Activated B cell treated with CpG ODN at 0.5 μM for 24 hours (primary cell): ENCODE measurements at places on chromosomes 2 and 18. TPM values are rescaled to one million over a fixed set of nuclear protein-coding genes. Genes with fewer than 3 reads are reported as not detected.

DNA sequence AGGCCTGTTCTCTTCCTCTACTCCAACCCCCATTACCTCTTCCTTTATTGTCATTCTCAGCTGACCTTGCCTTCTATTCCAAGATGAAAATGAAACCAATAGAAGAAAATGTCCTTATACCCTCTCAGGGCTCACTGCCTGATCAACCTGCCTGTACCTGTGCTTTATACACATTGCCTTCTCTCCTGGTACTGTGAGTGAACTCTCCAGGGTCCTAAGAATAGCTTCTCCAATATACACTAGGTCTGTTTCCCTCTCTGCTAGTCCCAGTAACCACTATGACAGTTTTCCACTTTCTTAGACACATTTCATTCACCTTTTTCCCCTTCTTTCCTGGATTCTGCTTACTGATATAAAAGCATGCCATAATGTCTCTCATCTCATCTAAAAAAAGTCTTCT lies 85.7 kb downstream of the FSHR start:
- no peak for DNase-seq

DNA sequence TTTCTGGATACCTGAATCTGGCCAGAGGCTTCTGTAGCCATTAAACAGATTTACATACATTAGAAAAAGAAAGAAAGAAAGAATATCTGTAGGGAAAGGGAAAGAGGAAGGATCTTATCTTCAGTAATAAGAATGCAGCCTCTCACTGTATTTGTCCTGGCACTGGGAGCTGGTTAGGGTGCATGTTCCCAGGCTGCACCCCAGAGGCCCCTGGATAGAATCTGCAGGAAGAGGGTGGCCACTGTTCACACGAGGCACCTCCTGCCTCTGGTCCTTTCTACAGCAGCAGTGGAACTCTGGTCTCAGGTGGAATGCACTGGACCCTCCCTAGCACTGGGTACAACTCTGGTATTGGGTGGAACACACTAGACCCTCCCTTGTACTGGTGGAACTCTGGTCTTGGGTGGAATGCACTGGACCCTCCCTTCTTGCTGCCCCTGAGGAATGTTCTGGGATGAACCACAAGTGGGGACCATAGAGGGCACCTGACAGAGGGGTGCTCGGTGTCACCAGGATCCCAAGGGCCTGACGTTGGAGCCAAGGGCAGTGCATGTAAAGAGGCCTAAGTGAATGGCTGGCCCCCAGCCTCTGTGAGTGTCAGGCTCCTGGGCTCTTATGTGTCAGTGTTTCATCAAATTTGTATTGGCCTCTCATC lies 27.4 kb upstream of the PXDN start:
- DNase-seq: no peak

DNA sequence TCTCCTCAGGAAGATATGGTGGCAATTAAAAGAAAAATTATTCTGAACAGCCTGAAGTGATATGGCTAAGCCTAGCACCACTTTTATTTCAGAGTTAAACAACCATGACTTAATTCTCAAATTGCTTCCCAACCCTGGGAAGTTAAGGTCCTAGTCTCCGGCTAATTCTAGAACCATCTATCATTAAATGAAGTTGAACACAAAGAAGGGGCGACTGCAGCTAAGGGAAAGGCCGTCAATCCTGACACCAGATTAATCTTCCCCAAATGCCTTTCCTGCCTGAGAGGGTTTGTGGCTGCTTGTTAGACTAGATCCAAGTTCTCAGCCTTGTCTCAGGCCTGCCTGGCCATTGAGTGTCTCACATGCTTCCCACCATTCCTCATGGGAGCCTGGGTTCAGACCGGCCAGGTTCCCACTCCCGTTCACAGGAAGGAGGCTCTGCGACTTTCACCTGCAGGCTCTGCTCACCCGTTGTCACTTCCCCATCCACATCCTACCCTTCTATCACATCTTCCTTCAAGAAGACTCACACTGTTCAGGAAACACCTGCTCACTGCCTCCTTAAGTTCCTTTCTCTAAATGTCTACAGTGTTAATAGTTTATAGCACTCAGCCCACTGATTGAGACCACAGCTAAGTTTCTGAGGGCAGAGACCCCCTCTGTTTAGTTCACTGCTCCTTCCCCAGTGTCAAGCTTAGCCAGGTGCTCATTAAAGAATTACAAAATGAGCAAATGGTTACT lies 282.9 kb upstream of the REV1 start:
- no peak for DNase-seq

DNA sequence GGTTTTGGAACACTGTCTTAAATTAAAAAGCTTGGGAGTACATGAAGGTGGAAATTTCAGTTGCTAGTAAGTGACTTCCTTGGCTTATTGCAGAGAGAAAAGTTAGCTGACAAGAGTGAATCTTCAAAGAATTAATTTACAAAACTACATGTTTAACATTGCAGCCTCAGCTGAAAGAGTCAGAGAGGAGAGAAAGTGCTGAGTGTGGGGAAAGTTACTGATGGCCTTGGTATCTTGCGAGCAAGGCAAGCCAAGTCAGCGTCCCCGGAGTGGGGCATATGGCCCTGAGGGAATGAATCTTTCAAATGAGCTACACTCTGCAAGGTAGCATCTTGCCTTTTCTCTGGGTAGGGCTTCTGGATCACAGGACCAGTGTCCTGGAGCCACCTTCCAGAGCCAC lies 131.3 kb downstream of the LPIN1 start:
- DNase-seq: no peak

- no peak for DNase-seq
Measured at GRCh38 chr2:228507870-228508269, 326.4 kb upstream of the SPHKAP start.

DNA sequence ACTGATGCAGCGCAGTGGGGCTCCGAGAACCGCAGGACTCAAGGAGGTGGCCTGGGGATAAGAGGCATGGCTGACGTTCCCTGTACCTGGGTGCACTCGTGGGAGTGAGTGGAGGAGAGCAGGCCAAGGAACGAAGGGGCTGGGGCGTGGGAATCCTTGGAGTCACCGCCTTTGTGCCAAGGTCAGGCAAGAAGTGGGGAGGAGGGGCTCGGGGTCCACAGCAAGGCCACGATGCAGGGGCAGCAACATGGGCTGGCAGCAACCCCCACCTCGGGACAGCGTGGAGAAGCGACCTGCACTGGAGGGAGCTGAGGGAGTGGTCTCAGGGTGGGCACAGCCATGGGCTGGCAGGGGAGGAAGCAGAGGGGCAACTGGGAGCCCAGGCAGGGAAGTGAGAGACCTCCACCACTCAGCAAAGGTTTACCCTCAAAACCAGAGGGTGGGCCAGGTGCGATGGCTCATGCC lies 18.6 kb downstream of the ARID5A start:
- no peak for DNase-seq

GFPT1 gene
- 11.5 and 14.9 TPM in 2 replicates for total RNA-seq

DNA sequence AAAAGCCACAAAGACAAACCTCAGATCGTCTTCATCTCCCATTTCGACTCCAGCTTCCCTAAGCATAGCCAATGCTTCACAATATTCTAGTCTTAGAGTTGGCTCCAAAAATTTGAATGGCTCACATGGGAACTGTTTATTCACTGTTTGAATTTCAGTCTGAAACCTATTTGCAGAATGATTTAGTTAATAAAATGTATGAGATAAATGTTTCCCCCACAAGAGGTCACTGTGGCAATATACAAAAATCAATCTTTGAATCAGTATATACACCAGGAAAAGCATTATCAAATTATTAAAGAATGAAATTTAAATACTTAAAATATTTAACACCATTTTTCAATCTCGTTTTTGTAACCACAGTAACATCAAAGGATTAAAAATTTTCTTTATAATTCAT lies 40.0 kb upstream of the MCM6 start:
- DNase-seq: no peak

CRYGC gene
- total RNA-seq: not detected in 2 replicates

DNA sequence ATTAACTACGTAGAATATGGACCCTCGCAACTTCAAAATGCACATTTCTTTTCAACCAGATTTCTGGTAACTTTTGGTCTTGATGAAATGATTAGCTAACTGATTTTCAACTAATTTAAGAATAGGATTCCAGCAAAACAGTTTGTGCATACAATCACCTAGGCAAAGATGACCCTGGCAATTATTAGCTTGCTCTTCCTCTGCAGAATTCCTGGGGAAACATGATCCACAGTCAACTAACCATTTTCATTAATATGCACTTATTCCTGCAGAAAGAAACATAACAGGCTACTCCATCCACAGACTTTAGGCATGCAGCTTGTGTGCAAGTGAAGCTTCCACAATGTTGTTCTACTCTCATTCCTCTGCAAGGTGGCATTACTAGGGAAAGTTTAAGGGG lies 1150.8 kb upstream of the FANCL start:
- no peak for DNase-seq

DNA sequence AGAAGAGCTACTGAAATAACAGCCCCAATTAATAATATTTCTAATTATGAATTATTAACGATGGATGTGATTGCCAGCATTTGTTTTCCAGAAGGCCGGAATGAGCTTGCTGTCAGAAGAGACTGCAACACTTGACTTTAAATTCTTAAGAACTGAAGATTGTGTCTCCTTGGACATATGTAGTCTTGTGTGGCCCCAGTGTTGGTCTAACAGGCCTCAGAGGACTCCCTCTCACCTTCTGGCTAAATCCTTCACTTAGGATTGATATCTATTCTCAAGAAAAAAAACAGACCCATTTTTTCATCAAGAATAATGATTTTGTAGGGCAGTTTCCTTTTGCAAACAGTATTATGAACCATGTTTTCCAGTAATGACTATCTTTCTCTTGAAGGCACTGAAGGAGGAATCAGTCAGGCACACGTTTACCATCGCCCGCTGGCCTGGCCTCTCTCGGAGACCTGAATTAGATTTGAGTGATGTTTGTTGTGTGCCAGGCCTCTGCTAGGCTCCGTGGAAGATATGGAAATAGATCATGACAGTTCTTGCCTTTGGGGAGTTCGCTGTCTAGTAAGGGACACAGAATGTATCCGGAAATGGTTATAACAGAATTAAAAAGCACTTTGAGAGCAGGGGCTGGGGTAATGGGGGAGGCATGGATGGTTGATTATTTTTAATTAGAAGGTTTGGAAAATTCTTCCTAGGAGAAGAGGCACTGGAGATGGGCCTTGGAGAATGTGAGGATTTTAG lies 258.0 kb downstream of the MYCN start:
- DNase-seq: no peak

DNA sequence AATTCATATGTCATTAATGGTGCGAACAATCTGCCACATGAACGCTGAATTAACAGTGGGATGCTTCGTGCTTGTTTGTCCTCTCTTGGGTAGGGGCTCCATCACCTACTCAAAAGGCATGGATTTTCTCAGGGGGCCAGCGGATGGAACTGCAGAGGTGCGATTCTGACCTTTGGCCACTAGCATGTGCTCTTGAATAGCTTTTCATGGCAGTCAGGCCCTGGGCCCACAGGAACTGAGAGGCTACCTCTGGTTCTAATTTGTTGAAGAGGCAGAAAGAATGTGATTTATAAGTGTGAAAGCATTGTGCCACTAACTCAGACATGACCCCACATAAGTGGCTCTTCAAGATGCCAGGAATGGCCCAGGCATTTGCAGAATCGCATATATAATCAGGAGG lies 283.2 kb downstream of the INSIG2 start:
- no peak for DNase-seq

TSHZ1 gene
- 7.9 and 8.6 TPM in 2 replicates for total RNA-seq

- DNase-seq: no peak
Measured at GRCh38 chr2:122516775-122517174, 761.3 kb downstream of the TSN start.

DNA sequence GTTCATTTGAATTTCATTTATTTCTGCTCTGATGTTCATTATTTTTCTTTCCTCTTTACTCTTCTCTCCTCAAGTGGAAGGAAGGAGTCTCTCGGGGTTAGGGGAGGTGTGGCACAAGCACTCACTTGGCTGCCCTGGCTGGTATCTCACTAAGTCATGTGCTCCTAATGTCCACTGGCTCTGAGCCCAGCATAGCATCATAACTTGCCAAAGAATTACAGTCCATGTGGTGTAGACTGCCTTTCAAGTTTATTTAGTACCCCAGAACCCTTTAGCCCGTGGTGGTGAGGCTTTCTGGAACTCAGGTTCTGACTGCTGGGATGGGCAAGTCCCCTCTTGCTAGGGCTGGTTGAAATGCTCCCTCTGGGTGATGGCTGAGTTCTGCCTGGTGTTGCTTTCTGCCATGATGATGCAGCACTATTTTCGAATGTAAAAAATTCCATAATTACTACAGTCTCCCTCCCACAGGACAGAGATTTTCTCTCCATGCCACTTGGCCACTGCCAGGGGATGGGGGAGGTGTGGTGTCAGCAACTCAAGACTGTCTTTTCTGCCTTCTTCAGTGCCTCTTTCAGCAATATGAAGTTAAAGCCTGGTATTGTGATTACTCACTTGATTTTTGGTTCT lies 22.2 kb downstream of the SPAG16 start:
- no peak for DNase-seq

UGT1A10 gene
- total RNA-seq: not detected in 2 replicates

PLEK gene
- total RNA-seq: 138 and 140 TPM in 2 replicates

ACADL gene
- total RNA-seq: not detected in 2 replicates

DNA sequence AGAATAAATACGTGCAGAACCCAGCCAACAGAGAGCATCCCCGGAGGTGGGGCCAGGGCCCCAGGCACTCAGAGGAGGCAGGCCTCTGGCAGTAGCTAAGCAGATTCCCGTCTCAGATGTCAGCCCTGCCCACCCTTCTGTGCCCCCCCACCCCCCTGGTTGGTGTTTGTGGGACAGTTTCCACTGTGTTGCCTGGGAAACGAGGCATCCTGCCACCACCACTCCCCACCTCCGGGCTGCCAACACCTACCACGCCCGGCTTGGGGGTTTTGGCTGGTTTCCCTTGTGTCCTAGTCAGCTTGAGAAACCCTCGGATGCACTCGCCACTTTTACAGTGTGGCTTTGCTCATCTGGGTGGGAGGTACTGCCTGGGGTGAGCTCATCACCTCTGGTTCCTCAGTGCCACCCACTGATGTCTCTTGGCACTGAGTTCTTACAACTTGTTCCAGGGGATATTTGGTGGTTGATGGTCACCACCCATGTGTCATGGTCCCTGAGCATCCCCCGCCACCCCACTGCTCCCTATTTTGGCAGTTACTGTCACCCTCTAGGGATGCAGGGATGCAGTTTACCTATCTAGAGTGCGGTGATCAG lies 72.4 kb upstream of the YWHAQ start:
- DNase-seq: no peak

SERPINB4 gene
- not detected in 2 replicates for total RNA-seq

GRCh38 chr18:35915056-35915455 lies 57.4 kb upstream of the RMP24 start:
- no peak for DNase-seq

GRCh38 chr18:53682796-53683195 lies 541.7 kb downstream of the MBD2 start:
- DNase-seq: no peak

GRCh38 chr18:79870301-79871025 lies 72.7 kb downstream of the KCNG2 start:
- no peak for DNase-seq

GRCh38 chr2:128663371-128664050 lies 344.8 kb upstream of the HS6ST1 start:
- DNase-seq: no peak

- no peak for DNase-seq
Measured at GRCh38 chr2:59956981-59957380, 596.5 kb downstream of the BCL11A start.

DNA sequence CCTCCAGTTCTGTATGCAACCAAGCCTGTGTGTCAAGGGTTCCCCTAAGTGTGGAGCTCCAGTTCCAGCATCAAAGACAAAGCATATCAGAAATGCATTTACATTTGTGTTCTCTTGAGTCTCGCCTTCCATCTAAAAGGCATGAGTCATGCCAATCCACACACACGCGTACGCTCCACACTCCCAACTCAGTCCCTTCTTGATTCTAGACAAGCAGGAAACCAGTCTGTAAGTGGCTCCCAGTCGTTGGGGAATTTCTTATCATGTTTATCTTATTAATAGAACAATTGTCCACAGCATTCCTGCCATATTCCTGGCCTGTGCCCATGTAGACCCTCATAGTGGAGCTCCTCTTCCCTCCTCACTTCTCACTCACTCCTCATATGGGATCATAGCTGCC lies 86.4 kb upstream of the SLC35G4 start:
- DNase-seq: no peak
